ENCODE measurements at places on chromosomes 5 and 9. TPM values are rescaled to one million over a fixed set of nuclear protein-coding genes. Genes with fewer than 3 reads are reported as not detected.

DNA sequence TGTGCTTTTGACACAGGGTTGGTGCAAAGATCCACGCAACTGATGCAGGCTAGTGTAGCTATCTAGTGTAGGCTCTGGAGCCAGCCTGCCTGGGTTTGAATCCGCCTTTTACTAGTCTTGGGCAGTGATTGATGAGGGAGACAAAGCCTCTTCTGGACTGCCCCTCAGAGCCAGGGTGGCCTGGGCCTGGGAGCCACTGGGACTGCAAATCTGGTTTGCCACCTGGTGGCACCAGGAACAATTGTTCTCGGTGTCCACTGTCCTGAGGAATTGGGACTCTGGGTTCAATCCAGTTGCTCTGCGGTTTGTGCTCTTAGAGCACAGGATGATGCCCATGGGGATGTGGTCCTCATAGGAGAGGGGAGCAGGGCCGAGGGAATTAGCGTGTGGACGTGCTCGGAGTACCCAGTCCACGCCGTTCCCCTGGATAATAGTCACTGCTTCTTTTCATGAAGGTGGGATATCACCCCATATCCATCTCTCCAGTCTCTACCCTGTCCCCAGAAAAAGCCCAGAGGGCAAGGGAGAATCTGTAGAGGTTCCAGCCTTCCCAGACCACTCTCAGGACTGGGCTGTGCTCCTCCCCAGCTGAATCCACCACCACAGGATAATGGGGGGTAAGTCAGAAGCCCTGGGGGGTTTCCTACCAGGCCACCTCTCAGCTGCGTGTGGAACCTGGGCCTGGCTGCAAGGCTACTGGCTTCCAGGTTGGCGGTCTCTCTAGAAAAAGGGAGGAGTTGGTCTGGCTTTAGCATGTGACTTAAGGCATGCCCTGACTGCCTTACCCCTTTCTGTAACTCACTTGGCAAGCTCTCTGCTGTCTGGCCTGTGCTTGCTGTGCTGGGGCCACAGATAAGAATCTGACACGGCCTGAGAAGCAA lies 1.9 kb downstream of the B4GALT7 start:
- H3K4me1 ChIP-seq, result peaks cover 31% of the 10 kb centered on the region
- H3K27me3 ChIP-seq, result no peaks in the 10 kb centered on the region
- peak overlapping the region; percentile 76 for H3K4me3 ChIP-seq
- no peak for DNase-seq

Gene SLC4A9
- not detected for total RNA-seq

Gene CFAP90
- 1.4 TPM for total RNA-seq

- H3K36me3 ChIP-seq, result no peaks in the 10 kb centered on the region
- H3K4me3 ChIP-seq, result no peak overlapping the region
- no peaks in the 10 kb centered on the region for H3K27me3 ChIP-seq
- no peaks in the 10 kb centered on the region for H3K4me1 ChIP-seq
Measured at GRCh38 chr5:152181461-152181860, 223.6 kb downstream of the NMUR2 start.

GRCh38 chr9:34413231-34413852 lies 36.6 kb upstream of the MYORG start:
- H3K4me1 ChIP-seq, result no peaks in the 10 kb centered on the region
- no peak for DNase-seq
- no peak overlapping the region for H3K4me3 ChIP-seq
- H3K36me3 ChIP-seq, result no peaks in the 10 kb centered on the region
- H3K27me3 ChIP-seq, result no peaks in the 10 kb centered on the region

GRCh38 chr9:31587146-31587545 lies 797.3 kb upstream of the ACO1 start:
- no peaks in the 10 kb centered on the region for H3K4me1 ChIP-seq
- H3K27ac ChIP-seq, result no peak overlapping the region
- DNase-seq, result no peak

GRCh38 chr5:151628112-151628823 lies 37.1 kb upstream of the FAT2 start:
- no peaks in the 10 kb centered on the region for H3K36me3 ChIP-seq
- H3K27ac ChIP-seq, result peak overlapping the region; percentile 47
- H3K27me3 ChIP-seq, result no peaks in the 10 kb centered on the region
- no peak overlapping the region for H3K4me3 ChIP-seq

DNA sequence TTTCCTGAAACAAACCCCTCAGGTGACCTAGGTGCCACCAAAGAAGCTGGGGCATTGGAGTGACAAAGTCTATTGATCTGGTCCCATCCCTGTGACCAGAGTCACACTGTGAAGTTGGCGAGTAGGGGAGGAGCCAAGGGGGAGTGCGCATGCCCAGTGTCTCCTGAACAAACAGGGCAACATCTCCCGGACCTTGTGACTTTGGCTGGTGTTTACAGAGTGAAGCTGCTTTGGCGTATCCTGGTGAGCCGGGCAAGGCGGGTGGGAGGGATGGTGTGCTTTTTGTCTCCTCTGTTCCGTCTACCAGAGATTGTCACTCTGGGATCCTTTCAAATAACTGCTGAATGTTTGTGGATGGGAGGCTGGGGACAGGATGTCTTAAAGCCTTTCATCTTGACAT lies 204.5 kb downstream of the HSPA4 start:
- no peak for DNase-seq
- no peaks in the 10 kb centered on the region for H3K4me1 ChIP-seq
- H3K4me3 ChIP-seq, result no peak overlapping the region

DNA sequence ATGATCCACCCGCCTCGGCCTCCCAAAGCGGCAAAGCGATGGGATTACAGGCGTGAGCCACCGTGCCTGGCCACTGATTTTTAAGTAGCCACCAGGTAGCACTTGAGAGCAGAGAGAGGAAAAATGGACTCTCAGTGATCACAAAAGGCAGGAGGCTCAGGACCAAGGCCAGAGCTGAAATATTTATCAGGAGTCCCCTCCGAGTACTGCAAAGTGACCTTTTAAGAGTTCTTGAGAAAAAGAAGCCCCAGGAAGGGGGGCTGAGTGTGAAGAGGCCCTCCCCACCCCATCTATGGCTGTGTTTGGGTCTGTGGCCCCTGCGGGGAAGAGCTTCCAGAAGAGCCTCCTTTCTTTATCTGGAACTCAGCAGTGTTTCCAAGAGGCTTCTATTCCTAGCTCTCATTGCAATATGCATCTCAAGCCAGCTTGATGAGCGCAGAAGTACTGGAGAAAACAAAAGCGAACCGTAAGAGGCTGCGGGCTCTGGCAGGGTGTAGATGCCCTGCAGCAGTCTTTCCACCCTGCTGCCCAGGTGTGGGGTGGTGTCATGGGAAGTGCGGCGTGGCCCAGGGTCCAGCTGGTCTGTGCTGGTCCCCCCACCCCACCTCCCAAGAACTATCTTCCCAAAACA lies 75.5 kb upstream of the CDK20 start:
- H3K4me1 ChIP-seq, result no peaks in the 10 kb centered on the region
- no peak overlapping the region for H3K4me3 ChIP-seq
- H3K27me3 ChIP-seq, result no peaks in the 10 kb centered on the region
- H3K27ac ChIP-seq, result no peak overlapping the region

Gene CA9
- total RNA-seq, result 2.1 TPM

GRCh38 chr9:83355729-83356151 lies 182.5 kb downstream of the FRMD3 start:
- no peak for DNase-seq
- no peaks in the 10 kb centered on the region for H3K4me1 ChIP-seq
- no peaks in the 10 kb centered on the region for H3K27me3 ChIP-seq
- no peak overlapping the region for H3K27ac ChIP-seq
- no peak overlapping the region for H3K4me3 ChIP-seq

GRCh38 chr9:109248133-109248581 lies 72.7 kb downstream of the EPB41L4B start:
- peaks cover under 1% of the 10 kb centered on the region for H3K4me1 ChIP-seq
- no peaks in the 10 kb centered on the region for H3K27me3 ChIP-seq
- peak overlapping the region; percentile 3 for H3K27ac ChIP-seq
- H3K36me3 ChIP-seq, result no peaks in the 10 kb centered on the region
- no peak overlapping the region for H3K4me3 ChIP-seq

Gene FLT4
- 0.79 TPM for total RNA-seq

DNA sequence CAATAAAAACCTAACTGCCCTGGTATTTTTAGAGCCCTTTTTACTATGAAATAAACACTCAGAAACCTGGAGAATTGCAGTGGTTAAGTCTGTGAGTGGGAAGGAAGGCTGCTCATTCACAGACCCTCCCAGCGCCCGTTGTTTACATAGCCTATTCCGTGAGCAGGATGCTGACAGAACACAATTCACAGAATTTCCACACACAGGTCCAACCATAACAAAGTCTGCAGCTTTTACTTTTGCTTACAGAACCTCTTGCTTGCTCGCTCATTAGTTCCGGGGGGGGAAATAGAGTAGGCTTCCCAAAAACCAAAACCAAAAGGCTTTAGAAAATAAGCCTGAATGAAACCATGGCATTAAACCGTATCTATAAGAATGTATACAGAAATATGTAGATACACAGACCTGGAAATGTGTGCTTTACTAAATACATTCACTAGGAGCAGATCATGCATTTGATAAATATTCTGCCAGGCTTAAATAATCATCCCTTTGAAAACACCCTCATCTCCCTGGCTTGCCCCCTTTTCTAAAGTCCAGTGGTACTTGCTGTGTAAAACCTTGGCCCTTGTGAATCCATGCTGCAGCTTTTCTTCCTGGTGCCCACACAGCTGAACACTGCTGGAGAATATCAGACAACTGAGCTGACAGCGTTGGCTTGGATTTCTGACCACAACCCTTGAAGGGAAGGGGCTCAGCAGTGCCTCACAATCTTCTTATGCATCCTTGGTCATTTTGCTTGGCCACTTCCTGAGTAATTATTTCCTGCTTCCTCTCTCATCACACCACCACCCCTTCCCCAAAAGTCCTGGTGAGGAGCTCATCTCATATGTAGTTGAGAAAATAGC lies 128.0 kb downstream of the FANCC start:
- H3K4me3 ChIP-seq, result no peak overlapping the region
- no peak for DNase-seq
- peaks cover 13% of the 10 kb centered on the region for H3K4me1 ChIP-seq
- H3K36me3 ChIP-seq, result no peaks in the 10 kb centered on the region
- no peak overlapping the region for H3K27ac ChIP-seq
- H3K27me3 ChIP-seq, result no peaks in the 10 kb centered on the region

DNA sequence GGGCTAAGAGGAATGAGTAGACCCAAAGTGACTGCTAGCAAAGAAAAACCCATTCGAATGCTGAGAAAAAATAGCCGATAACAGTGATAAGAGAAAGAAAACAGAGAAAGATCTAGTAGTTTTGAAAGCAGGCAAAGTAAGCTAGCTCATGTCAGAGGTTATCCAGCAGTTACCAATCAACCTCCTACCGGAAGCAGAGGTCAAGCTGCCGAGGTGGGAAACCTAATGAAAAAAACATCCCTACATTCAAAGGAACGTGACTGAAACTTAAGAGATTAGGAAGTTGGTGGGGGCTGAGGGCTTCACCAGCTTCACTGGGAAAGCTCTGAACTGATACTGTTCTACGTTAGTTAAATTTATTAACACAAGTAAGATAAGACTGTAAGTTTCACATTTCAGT lies 32.6 kb downstream of the SSBP2 start:
- no peak for DNase-seq
- H3K4me3 ChIP-seq, result no peak overlapping the region
- no peak overlapping the region for H3K27ac ChIP-seq
- H3K27me3 ChIP-seq, result no peaks in the 10 kb centered on the region
- H3K36me3 ChIP-seq, result no peaks in the 10 kb centered on the region

Gene PCSK1
- total RNA-seq, result 0.26 TPM
